ENCODE measurements at places on chromosomes 3 and 15.

DNA sequence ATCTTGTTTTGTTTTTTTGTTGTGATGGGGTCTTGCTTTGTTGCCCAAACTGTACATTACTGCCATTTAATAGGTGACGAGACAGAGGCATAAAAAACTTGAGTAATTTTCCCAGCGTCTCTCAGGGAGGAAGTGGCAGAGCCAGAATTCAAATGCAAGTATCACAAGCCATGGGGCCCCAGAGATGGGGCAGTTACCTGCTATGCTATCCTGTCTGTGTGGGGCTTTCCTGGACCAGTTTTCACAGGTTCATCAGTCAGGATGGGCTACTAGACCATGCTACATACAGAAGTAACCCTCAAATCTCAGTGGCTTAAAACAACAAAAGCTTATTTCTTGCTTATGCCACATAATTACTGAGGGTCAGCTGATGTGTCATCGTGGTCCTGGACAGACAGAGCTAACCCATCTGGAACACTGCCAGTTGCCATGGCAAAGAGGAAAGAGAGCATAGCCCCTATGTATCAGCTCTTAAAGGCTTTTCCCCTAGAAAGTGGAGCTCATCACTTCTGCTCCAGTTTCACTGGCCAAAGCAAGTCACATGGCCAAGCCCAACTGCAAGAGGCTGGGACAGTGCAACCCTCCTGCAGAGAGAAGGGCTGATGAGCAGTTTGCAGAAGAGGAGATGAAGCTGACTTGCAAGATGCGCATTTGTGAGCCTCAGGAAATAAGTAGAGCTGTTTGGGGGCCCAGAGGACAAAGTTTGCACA lies 31.7 kb upstream of the SYNM start:
- DNase-seq = no peak

DNA sequence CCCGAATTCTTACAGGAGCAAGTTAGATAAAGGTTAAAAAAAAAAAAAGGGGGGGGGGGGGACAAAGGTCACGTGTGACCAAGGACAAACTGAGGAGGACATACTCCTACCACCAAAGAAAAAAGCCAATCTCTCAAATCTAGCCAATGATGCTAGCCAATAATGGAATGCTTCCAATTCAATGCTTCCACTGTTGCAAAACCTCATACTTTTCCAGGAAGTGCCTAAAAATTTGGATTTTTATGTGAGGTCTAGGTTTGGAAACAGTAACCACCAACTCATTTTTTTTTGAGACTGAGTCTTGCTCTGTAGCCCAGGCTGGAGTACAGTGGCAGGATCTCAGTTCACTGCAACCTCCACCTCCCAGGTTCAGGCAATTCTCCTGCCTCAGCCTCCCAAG lies 11.4 kb downstream of the MSL2 start:
- no peak for DNase-seq

DNA sequence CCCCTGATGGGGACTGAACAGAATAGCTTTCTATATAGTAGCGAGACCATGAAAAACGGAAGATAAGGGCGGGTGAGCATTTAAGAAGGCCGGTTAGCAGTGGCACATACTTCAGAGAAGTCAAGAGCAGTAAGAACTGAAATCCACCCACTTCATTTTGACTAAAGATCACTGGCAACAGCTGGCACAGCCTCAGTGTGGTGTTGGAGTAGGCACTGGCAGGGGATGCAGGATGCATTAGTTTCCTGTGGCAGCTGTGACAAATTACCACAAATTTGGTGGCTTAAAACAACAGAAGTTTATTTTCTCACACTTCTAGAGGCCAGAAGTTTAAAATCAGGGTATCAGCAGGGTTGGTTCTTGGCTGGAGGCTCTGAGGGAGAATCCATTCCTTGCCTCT lies 176.5 kb downstream of the ADAMTSL3 start:
- DNase-seq = no peak

- DNase-seq = no peak
These were observed 75.0 kb downstream of the TRIM69 start for GRCh38 chr15:44811337-44811736.

DNA sequence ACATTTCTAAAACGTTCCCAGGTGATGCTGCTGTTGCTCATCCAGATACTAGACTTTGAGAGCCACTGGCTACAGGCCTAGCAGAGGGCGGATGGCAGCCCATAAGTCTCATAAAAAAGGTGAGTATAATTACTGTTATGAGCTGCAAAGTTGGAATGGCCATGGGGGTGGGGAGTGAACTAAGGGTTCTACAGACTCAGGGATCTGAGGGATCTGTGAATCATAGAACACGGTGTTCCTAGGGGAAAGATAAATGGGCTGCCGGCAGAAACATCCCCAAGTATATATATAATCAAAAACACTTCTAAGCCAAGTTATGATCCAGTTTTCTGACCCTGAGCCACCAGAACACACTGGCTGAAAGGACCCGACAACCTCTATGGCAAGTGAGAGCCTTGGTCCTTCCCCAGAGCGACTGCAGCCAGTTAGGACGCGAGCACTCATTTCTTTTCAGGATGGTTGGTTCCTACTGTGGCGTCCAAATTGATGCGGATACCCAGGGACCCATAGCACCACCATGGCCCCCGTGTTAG lies 7.9 kb upstream of the SYNM start:
- DNase-seq = no peak
